ENCODE measurements at places on chromosomes 13 and 19. TPM values are rescaled to one million over a fixed set of nuclear protein-coding genes. Genes with fewer than 3 reads are reported as not detected.

DNA sequence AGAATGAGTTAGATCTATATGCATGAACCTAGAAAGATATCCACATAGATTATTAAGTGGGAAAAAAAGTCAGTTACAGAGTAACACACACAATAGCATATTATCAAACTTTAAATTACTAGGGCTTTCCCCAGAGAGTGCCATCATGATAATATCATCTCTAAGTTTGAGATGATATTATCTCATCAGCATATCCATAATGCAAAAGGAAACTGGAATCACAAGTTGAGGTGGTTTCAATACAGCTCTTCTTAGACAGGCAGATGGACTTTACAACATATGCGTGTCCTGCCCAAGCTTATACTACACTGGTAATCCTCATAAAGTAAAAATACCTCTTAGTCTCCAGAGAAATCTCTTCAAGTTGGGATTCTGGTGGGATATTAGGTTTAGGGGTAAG, 236.2 kb upstream of the SERP2 start:
- DNase-seq: no peak

DNA sequence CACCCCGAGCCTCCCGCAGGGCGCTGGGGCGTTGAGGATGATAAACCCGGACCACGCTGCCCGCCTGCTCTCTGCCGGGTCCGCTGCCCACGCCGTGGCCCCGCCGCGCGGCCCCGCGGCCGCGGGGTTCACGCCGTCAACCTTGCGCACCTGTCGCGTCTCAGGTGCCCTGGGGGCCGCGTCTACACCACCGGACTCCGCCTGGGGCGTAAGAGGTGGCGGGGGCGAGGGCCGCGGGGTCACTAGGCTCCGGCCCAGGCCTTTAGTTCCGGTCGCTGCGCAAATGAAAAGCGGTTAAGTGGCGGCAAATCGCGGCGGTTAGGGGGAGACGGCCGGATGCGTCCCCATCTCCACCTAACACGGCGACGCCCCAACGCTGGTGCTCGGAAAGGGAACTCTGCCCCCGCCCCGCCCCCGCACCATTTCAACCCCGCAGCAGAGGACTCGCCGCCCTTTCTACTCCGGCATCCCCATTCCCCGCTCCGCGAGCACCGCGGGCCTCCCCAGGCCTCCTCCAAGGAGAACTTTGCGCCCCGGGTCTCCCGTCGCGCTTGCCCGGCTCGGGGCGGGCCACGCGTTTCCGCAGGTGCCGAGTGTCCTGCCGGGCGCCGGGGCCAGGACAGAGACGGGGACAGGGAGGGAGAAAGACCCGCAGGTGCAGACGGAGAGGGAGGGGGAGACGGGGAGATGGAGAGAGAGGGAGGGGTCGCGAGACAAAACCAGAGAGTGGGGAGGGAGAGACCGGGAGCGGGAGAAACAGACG, 4.3 kb downstream of the ONECUT3 start:
- DNase-seq: no peak

DNA sequence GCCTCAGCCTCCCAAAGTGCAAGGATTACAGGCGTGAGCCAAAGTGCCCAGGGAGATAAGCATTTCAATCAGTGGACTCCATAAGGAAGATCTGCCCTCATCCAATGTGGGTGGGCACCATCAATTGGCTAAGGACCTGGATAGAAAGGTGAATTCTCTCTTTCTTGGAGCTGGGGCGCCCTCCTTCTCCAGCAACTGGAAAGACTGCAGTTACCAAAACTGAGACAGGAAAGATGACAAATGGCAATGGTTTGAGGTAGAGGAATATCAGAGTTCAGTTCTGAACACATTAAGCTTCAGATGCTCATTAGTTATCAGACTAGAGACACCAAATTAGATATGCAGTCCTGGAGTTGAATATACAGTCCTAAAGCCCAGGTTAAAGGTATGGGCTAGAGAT, 10.5 kb upstream of the ELF1 start:
- no peak for DNase-seq

Gene TEX26
- polyA plus RNA-seq: not detected

Gene TNNI3
- 1.9 TPM for polyA plus RNA-seq

- no peak for DNase-seq
Measured at GRCh38 chr19:27392027-27392632, 1820.8 kb downstream of the UQCRFS1 start.

DNA sequence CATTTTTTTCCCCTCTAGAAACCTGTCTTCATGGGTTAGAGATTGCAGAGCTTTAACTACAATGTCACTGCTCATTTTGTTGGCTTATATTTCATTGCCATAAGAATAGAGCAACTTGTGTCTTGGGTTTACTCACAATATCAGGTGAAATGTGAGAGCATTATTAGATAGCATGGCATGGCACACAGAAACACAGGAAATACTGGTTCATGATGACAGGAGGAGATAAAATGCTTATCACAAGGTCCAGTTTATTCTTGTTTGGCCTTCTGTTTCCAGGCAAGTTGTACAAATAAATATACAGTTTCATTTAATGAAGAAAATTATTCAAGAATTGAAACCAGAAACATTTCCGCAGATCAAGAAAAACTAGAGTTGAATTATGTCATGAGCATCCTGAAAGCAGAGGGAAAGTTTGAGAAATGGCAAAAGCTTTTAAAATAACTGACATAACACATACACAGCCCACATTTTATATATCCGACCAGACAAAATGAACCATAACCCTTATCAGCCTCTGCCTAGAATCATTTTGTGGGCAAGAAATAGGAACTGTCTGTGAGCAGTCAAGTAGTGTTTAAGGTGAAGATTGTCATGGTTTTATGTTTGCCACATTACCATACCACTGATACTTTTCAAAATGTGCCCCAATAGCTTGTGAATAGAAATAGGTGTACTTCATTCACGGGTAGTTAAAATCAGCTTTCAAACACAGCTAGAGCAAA, 297.9 kb upstream of the ARGLU1 start:
- no peak for DNase-seq

DNA sequence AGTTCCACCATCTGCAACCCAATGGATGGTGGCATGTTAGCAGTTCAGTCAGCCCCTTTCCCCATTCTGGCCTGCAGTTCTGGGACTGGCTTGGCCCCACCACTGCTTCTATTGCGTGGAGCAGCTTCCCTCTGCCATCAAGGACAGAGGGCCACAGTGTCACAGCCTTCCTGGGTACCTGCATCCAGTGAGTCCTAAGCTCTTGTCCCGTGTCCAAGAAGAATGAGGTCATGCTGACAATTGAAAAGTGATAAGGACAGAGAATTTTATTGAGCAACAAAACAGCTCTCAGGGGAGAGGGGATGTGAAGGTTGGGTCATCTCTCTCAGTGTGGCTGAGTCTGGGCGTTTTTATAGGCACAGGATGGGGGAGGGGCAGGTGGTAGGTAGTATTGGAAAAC, 33.5 kb upstream of the SIN3B start:
- no peak for DNase-seq

Gene TNFRSF19
- polyA plus RNA-seq: 11.0 TPM

- no peak for DNase-seq
Measured at GRCh38 chr13:109366525-109366924, 419.9 kb downstream of the IRS2 start.

Gene LHB
- not detected for polyA plus RNA-seq

- DNase-seq: no peak
Measured at GRCh38 chr19:13804830-13805683, 9.8 kb downstream of the ZSWIM4 start.

GRCh38 chr13:42377640-42378382, 105.9 kb downstream of the AKAP11 start:
- DNase-seq: no peak

- DNase-seq: no peak
Measured at GRCh38 chr13:31970231-31970930, 61.2 kb upstream of the FRY start.

Gene ZNF439
- polyA plus RNA-seq: 4.1 TPM

DNA sequence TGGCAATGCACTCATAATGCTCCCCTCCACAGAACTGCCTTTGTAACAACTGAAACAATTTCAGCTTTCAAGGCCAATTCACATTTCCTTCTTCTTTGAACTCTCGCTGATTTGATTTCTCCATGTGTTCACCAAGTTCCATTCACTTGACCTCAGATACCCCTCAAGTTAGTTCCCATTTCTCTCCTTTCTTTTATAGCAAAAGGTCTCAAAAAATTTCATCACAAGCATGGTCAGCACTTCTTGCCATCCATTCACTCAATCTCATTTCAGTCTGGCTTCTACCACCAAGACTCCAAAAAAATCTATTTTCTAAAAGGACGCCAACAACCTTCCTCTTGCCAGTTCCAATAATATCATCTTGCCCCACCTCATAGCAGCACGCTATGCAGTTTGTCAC, 135.7 kb downstream of the DIAPH3 start:
- no peak for DNase-seq

GRCh38 chr13:76380446-76381065, 505.6 kb downstream of the KCTD12 start:
- no peak for DNase-seq

Gene OBI1
- 13.0 TPM for polyA plus RNA-seq

GRCh38 chr19:4524808-4525562, 6.7 kb upstream of the PLIN4 start:
- DNase-seq: no peak

Gene C1QTNF9B
- 2.5 TPM for polyA plus RNA-seq

Gene HSH2D
- polyA plus RNA-seq: 0.40 TPM

DNA sequence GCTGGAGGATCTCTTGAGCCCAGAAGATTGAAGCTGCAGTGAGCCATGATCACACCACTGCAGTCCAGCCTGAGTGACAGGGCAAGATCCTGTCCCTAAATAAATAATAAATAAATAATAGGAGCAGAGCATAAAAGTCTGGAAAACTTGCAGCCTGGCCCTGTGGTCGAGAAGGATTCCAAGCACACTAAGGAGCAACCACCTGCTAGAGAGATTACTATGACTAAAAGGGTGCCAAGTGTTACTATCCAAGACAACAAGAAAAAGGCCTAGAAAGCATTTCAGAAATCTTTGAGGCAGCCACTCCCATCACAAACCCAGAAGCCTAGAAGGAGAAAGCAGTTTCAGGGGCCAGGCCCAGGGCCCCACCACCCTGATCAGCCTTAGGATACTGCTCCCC, 46.1 kb downstream of the LHFPL6 start:
- DNase-seq: no peak

- DNase-seq: no peak
Measured at GRCh38 chr13:61086087-61086486, 329.6 kb downstream of the PCDH20 start.

DNA sequence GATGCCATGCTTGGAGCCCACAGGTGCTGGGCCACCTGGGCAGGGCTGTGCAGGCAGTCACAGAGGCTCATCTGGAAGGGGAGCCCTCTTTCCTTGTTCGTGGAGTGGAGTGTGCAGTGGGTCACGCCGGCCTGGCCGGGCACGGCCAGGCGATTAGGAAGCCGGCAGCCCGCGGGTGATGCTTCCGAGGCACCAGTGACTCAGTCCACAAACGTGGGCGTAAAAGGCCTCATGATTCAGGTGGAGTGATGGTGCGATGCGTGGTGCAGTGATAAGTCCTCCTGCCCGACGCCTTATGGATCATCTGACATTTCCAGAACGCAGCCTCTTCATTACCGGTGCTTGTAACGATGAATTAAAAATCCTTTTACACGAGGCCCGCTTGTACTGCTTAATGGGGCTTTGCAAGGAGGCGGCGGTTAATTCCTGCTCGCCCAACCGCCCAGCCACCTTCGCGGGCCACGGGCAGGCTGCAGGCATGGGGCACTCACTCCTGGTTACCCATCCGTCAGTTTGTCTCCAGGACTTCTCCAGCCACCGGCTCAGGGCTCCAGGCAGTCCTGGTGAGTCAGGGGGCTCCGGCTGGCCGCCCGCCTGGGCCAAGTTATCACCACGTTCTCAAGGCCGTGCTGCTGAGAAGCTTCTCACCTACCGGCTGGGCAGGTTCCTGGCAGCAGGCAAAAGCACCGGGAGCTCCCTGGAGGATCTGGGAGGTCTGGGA, 172.4 kb downstream of the KDM4B start:
- no peak for DNase-seq

DNA sequence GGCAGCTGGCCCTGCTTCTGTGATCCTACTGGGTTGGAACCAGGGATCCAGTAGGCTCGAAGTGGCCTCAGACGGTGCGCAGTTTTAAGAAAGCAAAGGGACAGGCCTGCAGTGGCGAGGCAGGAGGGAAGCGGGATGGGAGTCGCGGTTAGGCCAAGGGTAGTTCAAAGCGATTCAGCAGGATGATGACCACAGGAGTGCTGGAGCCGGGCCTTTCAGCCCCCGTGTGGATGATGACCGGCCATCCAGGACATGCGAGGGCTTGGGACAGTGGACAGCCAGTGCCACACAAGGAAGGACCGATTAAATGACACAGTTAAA, 854 bp downstream of the RNASEH2B start:
- DNase-seq: peak; percentile 59

- no peak for DNase-seq
Measured at GRCh38 chr19:45424191-45425058, 708 bp upstream of the ERCC1 start.

GRCh38 chr13:79503473-79504017, 22.6 kb downstream of the NDFIP2 start:
- DNase-seq: no peak

- no peak for DNase-seq
Measured at GRCh38 chr13:27595055-27595811, 25.1 kb downstream of the LNX2 start.

DNA sequence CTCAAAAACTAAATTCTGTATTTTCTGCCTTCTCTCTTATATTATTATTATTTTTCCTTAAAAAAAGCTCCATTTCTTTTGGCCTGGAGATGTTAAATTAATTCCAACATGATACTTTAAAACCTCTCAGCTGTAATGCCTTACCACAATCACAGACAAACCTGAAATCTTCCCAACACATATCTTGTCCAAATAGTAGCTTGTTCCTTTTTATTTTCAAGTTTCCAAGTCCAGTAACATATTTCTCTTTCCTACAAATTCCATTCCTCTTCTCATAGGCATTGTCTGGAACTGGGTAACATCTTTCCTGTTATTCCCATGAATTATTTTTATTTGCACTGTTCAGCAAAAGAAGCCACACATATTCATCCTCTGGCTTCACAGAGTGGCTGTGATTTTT, 137.0 kb downstream of the SLITRK6 start:
- peak; percentile 41 for DNase-seq

Gene PABPC3
- polyA plus RNA-seq: 0.39 TPM

Gene SLC17A7
- 0.76 TPM for polyA plus RNA-seq

- DNase-seq: peak; percentile 72
Measured at GRCh38 chr13:19845758-19846157, 17.7 kb downstream of the ZMYM5 start.

Gene VSTM2B
- 0.17 TPM for polyA plus RNA-seq

- no peak for DNase-seq
Measured at GRCh38 chr13:111322001-111322915, 1.8 kb downstream of the TEX29 start.

Gene BSG
- 227 TPM for polyA plus RNA-seq

DNA sequence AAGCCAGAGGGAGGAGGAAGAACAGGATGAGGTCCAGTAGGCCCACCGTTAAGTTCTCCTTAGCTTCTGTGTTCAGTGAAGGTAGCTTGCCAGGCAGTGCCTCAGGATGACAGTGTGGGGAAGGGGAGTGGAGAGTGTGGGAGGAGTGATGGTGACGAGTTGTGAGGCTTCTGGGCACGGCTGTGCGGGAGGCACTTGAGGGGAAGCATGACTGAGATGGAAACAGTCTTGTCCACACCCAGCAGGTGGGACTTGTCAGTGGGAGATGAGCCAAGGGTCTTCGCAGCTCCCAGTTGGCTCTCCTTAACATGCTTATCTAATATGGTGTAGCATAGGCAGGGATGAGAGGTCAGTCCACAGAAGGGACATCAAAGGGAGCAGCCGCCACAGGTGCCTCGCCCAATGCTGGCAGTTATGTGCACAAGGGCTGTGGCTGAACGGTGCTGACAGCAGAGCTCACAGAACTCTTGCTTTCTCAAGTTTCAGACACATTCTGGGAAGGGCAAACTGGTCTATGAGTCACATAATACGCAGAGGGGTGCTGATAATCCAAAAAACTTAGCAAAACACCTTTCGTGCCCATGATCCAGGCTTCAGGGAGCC, 47.5 kb downstream of the OXGR1 start:
- DNase-seq: no peak
